RKO (cell line): ENCODE measurements at places on chromosomes 4 and X.
A peak's percentile ranks its signal among the peaks of the same experiment; 100 is the strongest.

DNA sequence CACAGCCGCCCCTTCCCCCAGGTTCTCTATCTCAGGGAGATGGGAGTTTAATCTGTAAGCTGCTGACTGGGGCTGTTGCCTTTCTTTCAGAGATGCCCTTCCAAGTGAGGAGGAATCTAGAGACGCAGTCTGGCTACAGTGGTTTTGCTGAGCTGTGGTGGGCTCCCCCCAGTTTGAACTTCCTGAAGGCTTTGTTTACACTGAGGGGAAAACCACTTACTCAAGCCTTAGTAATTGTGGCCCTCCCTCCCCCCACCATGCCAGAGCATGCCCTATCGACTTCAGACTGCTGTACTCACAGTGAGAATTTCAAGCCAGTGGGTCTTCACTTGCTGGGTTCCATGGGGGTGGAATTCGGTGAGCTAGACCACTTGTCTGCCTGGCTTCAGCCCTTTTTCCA, 131.3 kb downstream of the FAAH2 start:
- no peak for DNase-seq

GRCh38 chr4:4395849-4396627, 9.1 kb downstream of the NSG1 start:
- DNase-seq = no peak

- DNase-seq = no peak
Measured at GRCh38 chrX:12469296-12469695, 321.9 kb upstream of the PRPS2 start.

GRCh38 chrX:29640106-29640505, 575.3 kb upstream of the MAGEB2 start:
- DNase-seq = no peak

- no peak for DNase-seq
Measured at GRCh38 chrX:10685923-10686595, 65.7 kb upstream of the MID1 start.

DNA sequence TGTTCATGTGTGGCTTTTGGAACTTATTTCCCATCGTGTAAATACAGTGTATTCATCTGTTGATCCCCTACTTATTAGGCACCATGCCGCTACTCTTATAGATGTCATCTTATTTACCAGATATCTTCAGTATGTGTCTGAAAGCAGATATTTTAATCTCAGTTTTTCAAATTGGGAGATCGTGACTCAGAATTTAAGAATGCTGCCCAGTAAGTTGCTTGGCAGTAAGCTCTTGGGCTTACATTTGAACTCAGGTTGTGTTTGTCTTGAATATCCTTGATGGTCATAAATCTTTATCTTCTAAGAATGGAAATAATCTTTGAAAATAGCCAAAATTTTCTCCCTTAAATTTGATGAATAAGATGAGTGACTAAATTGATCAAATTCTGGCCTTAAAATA, 45.9 kb upstream of the RPA4 start:
- no peak for DNase-seq

DNA sequence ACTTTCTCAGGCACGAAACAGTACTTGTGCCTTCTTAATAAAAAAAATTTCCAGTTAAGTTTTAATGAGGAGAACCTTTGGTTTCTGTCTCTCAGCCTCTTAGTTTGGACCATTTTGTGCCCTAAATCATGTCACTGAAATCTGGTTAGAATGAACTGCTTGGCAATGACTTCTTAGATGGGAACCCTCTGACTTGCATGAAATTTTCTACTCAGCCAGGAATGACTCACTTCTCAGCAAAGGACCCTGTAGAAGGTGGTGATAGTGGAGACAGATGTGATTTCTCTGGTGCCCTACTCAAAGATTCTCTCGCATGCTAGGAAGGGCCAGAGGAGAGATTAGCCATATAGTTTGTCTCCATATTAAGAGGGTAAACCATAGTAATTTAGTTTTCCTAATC, 50.5 kb downstream of the RASL11B start:
- peak; percentile 8 for DNase-seq

- DNase-seq = no peak
Measured at GRCh38 chr4:102809691-102810090, 17.7 kb downstream of the UBE2D3 start.

GRCh38 chrX:72714478-72714916, 391 bp upstream of the PHKA1 start:
- peak; percentile 63 for DNase-seq

GRCh38 chr4:101451086-101451485, 103.8 kb upstream of the PPP3CA start:
- DNase-seq = no peak

DNA sequence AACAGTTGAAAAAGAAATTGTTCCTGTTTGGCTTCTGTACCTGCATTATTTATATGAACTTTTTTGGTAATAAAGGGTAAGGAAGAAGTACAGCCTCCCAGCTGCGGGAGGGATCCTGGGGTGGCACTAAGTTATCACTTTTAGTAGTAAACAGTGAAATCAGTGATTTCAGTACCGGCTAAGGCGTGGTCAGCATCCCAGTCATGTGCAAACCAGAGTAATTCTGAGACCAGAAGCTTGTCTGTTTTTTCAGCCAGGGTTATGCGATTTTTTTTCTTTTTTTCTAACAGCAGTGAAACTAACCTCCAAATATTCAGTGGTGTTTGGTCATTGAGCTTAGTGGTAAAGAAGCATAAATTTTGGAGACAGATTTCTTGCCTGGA, 3.3 kb downstream of the EGF start:
- no peak for DNase-seq

- peak; percentile 10 for DNase-seq
Measured at GRCh38 chrX:107324493-107325310, 118.3 kb downstream of the DNAAF6 start.

DNA sequence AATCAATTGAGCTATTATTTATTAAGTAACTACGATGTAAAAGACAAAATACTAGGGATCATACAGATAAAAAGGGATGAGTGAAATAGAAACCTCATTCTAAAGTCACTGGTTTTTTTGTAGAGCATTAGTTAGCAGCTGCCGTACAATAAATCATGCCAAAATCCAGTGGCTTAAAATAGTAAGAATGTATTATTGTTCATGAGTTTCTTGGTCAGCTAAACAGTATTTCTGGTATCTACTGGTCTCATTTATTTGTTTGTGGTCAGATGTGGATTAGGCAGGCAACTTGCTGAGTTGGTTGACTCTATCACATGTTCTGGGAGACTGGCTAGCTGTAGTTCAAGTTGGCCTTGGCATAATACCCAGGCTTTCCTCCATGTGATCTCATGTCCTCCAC, 667.3 kb downstream of the GALNTL6 start:
- no peak for DNase-seq

DNA sequence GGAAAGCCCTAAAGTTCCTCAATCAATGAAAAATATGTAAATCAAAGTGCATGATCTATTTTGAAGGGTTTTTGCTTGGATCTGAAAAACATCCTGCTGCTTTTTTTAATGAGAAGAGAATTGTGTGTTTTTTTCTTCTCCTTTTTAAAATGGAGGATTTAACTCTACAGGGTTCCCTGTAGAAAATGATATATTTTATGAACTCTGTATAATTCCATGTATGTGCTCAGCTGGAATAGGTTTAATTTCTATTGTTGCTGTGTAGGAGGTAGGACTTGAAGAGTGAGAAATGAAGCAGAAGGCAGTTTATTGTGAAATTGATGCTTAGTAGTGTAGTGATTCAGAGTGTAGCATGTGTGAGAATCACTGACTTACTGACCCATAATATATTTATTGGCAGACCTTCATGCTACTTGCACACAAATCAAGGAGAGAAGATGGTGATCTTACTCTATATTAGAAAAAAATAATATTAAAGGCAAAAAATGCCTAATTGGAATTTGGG, 286.8 kb upstream of the FSTL5 start:
- DNase-seq = no peak

GRCh38 chrX:47026198-47026597, 52.0 kb upstream of the RGN start:
- DNase-seq = no peak

GRCh38 chr4:179437962-179438361, 1995.7 kb upstream of the AGA start:
- no peak for DNase-seq

- no peak for DNase-seq
Measured at GRCh38 chrX:130251671-130252070, 17.0 kb downstream of the ZNF280C start.

DNA sequence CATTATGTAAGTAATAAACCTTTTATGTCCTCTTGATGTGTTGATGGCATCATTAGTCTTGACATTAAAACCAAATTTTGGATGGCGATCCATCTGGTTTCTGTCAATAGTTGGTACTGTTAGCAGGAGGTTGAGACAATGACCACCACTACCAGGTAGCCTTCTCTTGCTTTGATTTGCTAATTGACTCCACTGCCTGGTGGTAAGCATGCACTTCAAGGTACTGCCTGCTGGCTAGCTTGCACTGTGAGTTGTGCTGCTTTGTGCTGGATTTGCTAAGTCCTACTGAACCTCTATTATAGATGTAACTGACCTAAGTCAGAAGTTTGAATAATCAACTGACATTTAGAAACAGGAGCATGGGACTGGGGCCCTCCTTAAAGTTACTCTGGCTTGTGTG, 46.3 kb downstream of the ATP1B4 start:
- DNase-seq = no peak

GRCh38 chr4:7725951-7726350, 213.7 kb downstream of the AFAP1 start:
- peak; percentile 68 for DNase-seq

DNA sequence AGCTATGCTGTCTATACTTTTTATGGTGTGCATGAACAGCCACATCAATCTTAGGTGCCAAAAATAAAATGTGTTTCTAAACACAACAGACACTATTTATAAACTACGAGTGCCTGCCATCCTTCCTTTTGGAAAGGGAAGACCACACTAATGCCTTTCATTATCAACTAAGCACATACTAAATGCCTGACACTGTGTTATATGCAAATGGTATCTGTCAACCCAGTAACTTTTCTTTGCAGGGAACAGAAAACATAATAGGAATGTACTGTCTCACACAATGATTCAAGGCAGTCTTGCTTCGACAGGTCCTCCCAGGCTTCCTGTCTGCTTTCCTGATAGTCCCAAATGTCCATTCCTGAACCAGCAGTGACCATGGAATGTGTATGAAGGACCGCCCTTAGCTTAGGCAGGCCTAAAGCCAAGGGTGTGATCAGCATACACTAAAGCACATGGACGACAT, 43.8 kb downstream of the ADGRA3 start:
- DNase-seq = no peak

DNA sequence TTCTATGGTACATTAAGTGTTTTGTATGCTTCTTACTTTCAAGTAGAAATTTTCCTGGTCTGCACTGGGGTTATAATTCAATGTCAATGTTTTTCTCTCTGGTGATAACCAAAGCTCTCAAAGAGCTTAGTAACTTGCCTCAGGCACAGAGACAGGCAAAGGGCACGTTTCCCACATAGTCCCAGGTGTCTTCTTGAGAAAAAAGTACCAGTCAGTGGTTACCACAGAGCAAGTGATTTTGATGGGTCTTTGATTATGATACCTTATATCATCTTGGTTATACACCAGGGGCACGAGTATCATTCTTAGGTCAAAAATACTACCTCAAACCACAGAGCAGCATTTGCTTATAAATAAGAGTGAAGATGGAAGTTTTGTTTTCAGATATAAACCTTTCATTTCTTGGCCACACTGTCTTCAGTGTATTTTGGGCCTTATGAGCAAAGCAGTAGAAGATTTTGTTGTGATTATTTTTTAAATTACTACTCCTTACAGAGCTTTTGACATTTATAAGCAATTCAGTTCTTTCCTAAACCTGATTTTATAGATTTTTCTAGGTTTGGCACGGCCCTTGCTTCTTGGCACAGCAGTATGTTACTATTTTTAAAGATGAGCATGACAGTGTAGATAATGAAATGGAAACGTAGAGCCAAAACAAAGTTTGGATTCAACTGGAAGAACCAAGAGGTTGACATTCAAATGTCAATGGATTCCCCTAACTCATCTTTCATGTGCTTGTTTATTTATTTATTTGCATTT, 85.3 kb upstream of the TLL1 start:
- no peak for DNase-seq

DNA sequence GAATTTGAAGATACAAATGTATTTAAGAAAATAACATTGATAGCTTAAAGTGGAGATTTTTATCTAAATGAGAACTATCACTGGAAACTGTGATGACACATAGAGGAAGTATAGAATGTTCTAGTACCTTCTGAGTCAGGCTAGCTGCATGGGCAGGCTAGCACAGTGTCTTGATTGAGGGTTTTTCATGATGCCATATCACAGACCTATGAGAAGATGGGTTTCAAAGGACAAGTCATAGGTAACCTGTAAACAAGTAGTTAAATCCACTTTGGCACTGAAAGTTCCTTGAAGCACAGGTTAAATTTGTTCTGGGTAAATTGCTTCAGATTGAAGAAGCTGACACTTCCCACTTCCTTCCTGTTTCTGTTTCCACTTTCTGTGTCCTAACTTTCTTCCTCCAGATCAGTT, 48.2 kb upstream of the CDKN2AIP start:
- DNase-seq = peak; percentile 11

DNA sequence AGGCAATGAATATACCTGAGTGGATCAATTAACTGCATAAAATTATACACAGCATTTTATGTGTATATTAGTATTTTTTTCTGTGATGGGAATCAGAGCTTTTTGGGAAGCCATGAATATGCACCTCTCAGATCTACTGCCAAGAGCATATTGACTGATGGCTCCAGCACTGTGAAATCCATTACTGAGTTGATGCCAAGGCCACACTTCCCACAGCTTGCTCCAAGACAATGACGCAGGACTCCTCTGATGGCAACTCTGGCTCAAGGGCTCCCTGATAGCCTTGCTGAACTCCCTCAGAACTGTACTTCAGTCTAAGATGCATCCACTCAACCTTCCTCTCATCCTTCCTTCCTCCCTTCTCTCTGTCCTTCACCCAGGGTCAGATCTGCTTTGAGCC, 82.7 kb downstream of the OTC start:
- no peak for DNase-seq

- peak; percentile 80 for DNase-seq
Measured at GRCh38 chr4:45453258-45453853, 670.5 kb downstream of the GABRG1 start.
